ENCODE measurements at places on chromosomes 6 and 20.

DNA sequence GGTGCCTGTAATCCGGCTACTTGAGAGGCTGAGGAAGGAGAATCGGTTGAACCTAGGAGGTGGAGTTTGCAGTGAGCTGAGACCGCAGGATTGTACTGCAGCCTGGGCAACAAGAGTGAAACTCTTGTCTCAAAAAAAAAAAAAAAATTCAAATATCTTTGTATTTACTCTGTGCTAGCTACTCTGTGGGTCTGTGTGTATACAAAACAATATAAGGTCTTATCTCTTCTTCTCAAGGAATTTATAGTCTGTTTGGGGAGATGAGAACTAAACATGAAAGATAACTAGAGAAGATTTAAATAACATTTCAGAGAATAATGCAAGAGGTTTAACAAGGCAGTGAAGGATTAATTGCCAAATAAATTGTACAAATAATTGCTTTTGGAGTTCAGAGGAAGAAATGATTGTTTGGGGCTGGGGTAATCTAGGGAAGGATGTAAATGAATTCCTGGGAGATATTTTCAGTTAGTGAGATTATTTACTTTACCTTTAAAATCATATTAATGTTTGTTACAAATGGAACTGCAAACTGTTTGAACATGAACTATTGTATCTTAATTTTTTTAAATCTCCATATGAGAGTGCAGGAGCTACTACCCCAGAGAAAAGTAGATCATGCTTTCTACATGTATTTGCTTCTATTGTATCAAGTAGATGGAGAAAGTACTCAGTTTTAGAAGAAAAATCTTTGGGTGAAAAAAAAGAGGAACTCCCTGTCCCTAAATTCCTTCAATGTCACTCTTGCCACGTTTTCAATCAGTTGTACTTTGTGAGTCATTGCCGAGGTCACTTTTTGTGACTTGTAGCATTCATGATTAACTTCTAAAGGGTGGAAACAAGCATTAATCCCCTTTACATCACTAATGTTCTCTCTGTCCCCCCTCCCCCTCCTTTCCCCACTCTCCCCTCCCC lies 39.0 kb downstream of the NCOA3 start:
- no peak overlapping the region for H3K27ac ChIP-seq
- H3K36me3 ChIP-seq = no peaks in the 10 kb centered on the region
- no peak for DNase-seq
- no peak overlapping the region for H3K4me3 ChIP-seq
- peaks cover 13% of the 10 kb centered on the region for H3K4me1 ChIP-seq
- H3K27me3 ChIP-seq = no peaks in the 10 kb centered on the region

DNA sequence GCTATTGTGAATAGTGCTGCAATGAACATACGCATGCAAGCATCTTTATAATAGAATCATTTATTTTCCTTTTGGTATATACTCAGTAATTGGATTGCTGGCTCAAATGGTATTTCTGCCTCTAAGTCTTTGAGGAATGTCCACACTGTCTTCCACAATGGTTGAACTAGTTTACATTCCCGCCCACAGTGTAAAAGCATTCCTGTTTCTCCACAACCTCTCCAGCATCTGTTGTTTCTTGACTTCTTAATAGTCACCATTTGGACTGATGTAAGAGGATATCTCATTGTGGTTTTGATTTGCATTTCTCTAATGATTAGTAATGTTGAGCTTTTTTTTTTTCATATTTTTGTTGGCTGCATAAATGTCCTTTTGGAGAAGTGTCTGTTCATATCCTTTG lies 208.7 kb downstream of the PHF3 start:
- no peak overlapping the region for H3K4me3 ChIP-seq
- no peak for DNase-seq
- no peaks in the 10 kb centered on the region for H3K4me1 ChIP-seq
- no peaks in the 10 kb centered on the region for H3K27me3 ChIP-seq

GRCh38 chr20:52747845-52748284 lies 224.3 kb upstream of the TSHZ2 start:
- no peaks in the 10 kb centered on the region for H3K27me3 ChIP-seq
- no peaks in the 10 kb centered on the region for H3K36me3 ChIP-seq
- no peak overlapping the region for H3K27ac ChIP-seq
- no peak for DNase-seq
- no peak overlapping the region for H3K4me3 ChIP-seq

DNA sequence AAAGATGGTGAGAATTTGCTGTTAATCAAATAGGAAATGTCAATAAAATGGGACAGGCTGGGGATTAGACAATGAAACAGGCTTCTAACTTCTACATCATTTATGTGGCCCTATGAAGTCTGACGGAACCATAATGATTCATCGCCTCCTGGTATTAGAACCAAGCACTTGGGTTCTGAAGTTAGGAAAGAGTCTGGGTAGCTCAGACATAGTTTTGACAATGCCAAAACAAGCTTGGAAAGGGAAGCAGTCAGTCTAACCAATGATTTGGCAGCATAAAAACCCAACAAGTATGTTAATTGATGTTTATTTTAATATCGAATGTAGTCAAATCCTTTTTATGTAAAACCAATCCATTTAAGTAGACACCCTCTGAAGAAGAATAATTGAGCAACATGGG lies 160.8 kb upstream of the RSPO3 start:
- no peaks in the 10 kb centered on the region for H3K4me1 ChIP-seq
- no peaks in the 10 kb centered on the region for H3K27me3 ChIP-seq
- no peak overlapping the region for H3K27ac ChIP-seq
- DNase-seq = no peak
- H3K4me3 ChIP-seq = no peak overlapping the region

GRCh38 chr20:55561259-55561658 lies 444.1 kb downstream of the CBLN4 start:
- no peak overlapping the region for H3K4me3 ChIP-seq
- H3K27ac ChIP-seq = no peak overlapping the region
- H3K36me3 ChIP-seq = no peaks in the 10 kb centered on the region
- DNase-seq = no peak
- no peaks in the 10 kb centered on the region for H3K4me1 ChIP-seq
- H3K27me3 ChIP-seq = no peaks in the 10 kb centered on the region

- H3K4me3 ChIP-seq = no peak overlapping the region
- H3K4me1 ChIP-seq = no peaks in the 10 kb centered on the region
- no peaks in the 10 kb centered on the region for H3K36me3 ChIP-seq
Observed at GRCh38 chr20:19697415-19697814, 60.6 kb upstream of the RIN2 start.

DNA sequence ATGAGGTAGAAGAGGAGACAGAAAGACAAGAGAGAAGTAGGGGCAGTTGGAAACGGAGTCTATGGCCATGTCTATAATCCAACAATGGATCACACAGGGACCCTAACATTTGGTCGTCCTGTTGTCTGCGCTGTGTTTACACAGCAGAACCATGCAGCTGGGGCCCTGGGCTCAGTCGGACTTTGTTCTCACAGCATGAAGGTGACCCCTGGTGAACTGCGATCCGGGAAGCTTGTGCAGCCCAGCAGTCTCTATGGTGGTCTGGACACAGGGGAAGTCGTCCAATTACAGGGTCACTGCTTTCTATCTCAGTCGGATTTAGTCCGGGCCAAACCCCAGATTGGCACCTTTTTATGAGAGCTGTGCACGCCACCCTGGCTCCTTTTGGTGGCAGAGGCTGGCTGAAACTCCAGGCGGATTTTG lies 153.6 kb downstream of the FOXA2 start:
- H3K27ac ChIP-seq = no peak overlapping the region
- H3K4me3 ChIP-seq = no peak overlapping the region
- no peaks in the 10 kb centered on the region for H3K27me3 ChIP-seq
- no peaks in the 10 kb centered on the region for H3K4me1 ChIP-seq

DNA sequence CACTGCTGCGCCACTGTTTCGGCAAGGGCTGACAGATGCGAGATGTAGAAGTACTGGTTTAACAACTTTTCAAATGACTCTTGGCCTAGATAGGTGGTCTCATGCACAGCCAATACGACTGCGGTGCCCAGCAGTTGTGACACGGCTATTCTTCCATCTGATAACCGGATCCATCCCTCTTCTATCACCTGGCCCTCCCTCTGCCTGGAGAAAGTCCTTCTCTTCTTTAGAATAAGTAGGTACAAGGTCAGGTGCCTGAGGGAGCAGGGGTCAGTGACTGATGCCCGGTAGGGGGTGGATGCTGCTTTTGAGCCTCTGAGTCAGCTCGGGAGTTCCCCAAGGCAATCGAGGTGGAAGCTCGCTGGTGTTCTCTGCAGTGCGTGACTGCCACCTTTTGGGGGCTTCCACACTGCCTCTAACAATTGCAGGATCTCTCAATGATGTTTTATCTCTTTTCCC lies 166.8 kb upstream of the GRIK2 start:
- DNase-seq = no peak
- H3K27me3 ChIP-seq = no peaks in the 10 kb centered on the region
- no peaks in the 10 kb centered on the region for H3K36me3 ChIP-seq
- H3K27ac ChIP-seq = no peak overlapping the region
- no peaks in the 10 kb centered on the region for H3K4me1 ChIP-seq

DNA sequence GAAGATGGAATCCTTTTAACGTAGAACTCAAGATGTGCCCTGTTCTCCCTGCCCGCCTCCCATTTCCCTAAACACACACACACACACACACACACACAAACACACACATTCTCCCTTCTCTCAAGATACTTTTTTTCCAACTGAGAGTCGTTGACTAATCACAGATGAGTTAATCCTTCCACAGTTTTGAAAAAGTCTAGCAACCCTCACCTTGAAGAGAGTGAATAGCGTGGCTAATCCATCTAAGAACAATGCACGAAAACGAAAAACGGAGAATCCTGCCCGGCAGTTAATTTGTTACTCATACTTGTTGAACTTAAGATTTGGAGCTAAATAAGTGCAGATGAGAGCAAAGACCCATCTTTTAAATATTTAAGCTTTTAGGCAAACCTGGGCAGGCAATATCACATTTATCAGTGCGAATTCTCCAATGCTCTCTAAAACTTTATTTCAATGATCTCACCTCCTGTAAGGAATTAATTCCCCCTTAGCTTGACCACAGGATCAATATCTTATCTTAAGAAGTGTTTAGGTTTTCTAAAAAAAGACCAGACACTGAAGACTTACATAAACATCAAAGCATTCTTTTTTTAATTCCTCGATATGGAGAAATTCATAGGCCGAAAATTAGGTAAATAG lies 1.1 kb downstream of the AGPAT4 start:
- no peaks in the 10 kb centered on the region for H3K27me3 ChIP-seq
- no peak for DNase-seq
- H3K4me1 ChIP-seq = peaks cover 14% of the 10 kb centered on the region
- no peaks in the 10 kb centered on the region for H3K36me3 ChIP-seq
- H3K4me3 ChIP-seq = peak overlapping the region; percentile 61
- peak overlapping the region; percentile 81 for H3K27ac ChIP-seq

GRCh38 chr6:22290045-22290444 lies 6.8 kb downstream of the PRL start:
- no peaks in the 10 kb centered on the region for H3K27me3 ChIP-seq
- H3K4me1 ChIP-seq = no peaks in the 10 kb centered on the region
- no peak overlapping the region for H3K4me3 ChIP-seq
- H3K27ac ChIP-seq = no peak overlapping the region

DNA sequence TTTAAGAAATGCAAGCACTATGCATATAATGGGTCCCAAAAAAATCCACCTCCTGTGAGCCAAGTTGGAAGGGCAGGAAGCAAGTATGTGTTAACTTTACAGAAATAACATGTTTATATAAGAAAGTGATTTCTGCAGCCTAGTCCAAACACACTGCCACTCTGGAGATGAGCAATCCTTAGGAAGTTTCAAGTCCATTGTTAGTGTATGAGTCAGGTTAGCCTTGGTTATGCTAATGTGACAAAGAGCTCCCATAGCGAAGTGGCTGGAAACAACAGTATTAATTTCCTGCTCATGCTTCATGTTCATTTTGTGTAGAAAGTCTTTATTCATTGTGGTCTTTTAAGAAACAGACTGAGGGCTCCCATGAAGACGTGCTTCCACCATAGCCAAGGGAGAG lies 121.4 kb downstream of the TBXT start:
- H3K27me3 ChIP-seq = no peaks in the 10 kb centered on the region
- no peaks in the 10 kb centered on the region for H3K36me3 ChIP-seq
- no peaks in the 10 kb centered on the region for H3K4me1 ChIP-seq
- no peak for DNase-seq

- H3K27me3 ChIP-seq = peaks cover 65% of the 10 kb centered on the region
- H3K36me3 ChIP-seq = no peaks in the 10 kb centered on the region
- DNase-seq = no peak
- H3K4me1 ChIP-seq = peaks cover 22% of the 10 kb centered on the region
- H3K4me3 ChIP-seq = no peak overlapping the region
Observed at GRCh38 chr20:46202766-46203509, 84.8 kb downstream of the CD40 start.

GRCh38 chr6:100456141-100456907 lies 8.4 kb downstream of the SIM1 start:
- peaks cover 12% of the 10 kb centered on the region for H3K4me1 ChIP-seq
- no peak overlapping the region for H3K27ac ChIP-seq
- DNase-seq = no peak
- no peak overlapping the region for H3K4me3 ChIP-seq

GRCh38 chr6:75403563-75404080 lies 90.0 kb downstream of the FILIP1 start:
- H3K4me3 ChIP-seq = no peak overlapping the region
- no peak overlapping the region for H3K27ac ChIP-seq
- no peak for DNase-seq
- no peaks in the 10 kb centered on the region for H3K4me1 ChIP-seq
- H3K36me3 ChIP-seq = no peaks in the 10 kb centered on the region

- H3K27me3 ChIP-seq = no peaks in the 10 kb centered on the region
- H3K27ac ChIP-seq = peak overlapping the region; percentile 79
Observed at GRCh38 chr20:50510706-50511542, 741 bp downstream of the PTPN1 start.

DNA sequence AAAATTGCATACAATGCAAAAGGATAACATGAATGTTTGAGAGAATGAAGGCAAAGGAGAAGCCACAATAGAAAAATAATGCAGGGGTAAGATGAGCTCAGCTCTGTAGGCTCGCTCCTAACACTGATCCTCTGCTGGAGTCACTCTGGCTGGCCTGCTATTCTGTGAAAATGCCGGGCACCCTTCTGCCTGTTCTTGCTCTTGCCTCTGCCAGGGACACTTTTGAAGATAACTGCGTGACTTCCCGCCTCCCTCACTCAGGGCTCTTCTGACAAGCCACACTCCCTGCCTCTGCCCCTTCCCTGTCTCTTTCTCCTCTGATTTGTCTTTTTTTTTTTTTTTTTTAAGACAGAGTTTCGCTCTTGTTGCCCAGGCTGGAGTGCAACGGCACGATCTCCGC lies 35.3 kb upstream of the MYBL2 start:
- no peak overlapping the region for H3K4me3 ChIP-seq
- H3K27me3 ChIP-seq = no peaks in the 10 kb centered on the region
- H3K4me1 ChIP-seq = no peaks in the 10 kb centered on the region
- no peak for DNase-seq

GRCh38 chr6:154569156-154569862 lies 58.8 kb upstream of the CNKSR3 start:
- no peaks in the 10 kb centered on the region for H3K4me1 ChIP-seq
- H3K36me3 ChIP-seq = no peaks in the 10 kb centered on the region
- DNase-seq = no peak
- no peak overlapping the region for H3K4me3 ChIP-seq

DNA sequence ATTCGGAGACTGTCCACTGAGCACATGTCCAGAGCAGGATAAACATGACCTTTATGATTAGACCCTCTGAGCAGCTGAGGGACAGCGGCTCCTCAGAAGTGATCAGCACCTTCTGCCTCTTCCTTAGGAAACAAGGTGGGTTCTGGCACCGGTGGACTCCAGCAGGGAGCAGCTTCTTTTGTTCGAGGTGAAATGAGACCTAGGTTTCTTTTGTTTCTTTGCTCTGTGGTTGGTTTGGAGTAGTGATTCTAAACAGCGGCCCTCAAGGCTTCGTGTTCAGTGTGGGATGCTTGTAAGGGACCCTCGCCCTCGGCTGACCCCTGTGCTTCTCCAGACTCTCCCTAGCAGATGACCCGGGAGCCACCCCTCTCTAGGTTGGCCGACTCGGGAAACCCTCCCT lies 14.6 kb upstream of the FRMD1 start:
- no peaks in the 10 kb centered on the region for H3K4me1 ChIP-seq
- H3K27me3 ChIP-seq = peaks cover 20% of the 10 kb centered on the region
- no peak overlapping the region for H3K4me3 ChIP-seq
- no peak overlapping the region for H3K27ac ChIP-seq
- no peak for DNase-seq
- no peaks in the 10 kb centered on the region for H3K36me3 ChIP-seq
